ENCODE measurements at places on chromosomes 1 and 21. TPM values are rescaled to one million over a fixed set of nuclear protein-coding genes. Genes with fewer than 3 reads are reported as not detected.

DNA sequence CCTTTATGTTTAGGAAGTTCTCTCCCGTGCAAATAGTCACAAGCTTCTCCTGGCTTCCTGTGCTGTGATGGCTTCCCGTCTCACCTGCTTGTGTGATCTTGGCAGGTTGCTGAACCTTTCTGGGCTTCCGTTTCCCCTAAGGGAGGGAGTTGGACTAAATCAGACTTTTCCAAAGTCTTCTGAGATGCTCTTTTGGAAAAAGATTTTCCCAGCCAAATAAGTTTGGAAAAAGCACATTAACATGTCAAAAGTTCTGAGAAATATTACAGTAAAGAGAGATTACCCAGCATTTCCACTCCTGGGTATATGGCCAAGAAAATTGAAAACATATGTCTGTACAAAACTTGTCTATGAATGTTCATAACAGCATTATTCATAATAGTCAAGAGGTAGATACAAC lies 36.0 kb upstream of the TENT5C start:
- no peaks in the 10 kb centered on the region for H3K36me3 ChIP-seq
- no peaks in the 10 kb centered on the region for H3K27me3 ChIP-seq
- H3K4me1 ChIP-seq, result peaks cover 20% of the 10 kb centered on the region
- no peak overlapping the region for H3K4me3 ChIP-seq

DNA sequence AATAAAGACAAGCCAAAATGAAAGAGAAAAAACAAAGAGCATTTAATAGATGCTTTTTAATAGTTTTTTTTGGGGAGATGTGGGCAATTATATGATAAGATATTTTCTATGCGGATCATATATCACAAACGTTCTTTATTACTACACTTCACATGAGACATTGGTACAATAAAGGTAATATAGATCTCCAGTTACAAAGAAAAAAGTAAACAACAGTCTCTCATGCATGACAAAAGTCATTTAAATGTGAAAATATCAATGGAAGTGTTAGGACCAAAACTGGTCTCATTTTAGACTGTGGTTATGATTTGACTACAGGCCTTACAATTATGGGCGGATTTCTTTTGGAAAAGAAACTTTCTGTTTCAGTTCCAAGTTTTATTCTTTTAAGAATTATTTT lies 687.0 kb downstream of the ADGRL2 start:
- H3K4me3 ChIP-seq, result no peak overlapping the region
- H3K36me3 ChIP-seq, result no peaks in the 10 kb centered on the region
- no peaks in the 10 kb centered on the region for H3K4me1 ChIP-seq
- DNase-seq, result no peak

DNA sequence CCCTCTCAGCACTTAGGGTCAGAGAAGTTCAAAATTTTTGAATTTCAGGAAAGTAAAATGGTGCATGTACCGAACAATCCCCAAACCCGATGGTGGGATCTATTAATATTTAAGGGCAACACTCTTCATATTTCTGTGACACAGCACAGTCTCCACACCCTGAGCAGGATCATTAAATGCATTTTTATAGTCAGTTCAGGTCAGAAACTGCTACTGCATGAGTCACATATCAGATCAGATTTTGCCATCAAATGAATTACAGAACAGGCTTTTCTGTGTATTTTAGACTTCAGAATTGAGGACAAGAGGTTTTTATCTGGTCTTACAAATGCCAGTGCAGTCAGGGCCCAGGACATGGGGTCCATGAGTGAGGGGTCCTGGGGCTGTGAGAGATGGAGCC lies 79.2 kb downstream of the RIPK4 start:
- no peaks in the 10 kb centered on the region for H3K36me3 ChIP-seq
- H3K4me1 ChIP-seq, result no peaks in the 10 kb centered on the region
- DNase-seq, result no peak
- H3K4me3 ChIP-seq, result no peak overlapping the region
- H3K27ac ChIP-seq, result no peak overlapping the region

DNA sequence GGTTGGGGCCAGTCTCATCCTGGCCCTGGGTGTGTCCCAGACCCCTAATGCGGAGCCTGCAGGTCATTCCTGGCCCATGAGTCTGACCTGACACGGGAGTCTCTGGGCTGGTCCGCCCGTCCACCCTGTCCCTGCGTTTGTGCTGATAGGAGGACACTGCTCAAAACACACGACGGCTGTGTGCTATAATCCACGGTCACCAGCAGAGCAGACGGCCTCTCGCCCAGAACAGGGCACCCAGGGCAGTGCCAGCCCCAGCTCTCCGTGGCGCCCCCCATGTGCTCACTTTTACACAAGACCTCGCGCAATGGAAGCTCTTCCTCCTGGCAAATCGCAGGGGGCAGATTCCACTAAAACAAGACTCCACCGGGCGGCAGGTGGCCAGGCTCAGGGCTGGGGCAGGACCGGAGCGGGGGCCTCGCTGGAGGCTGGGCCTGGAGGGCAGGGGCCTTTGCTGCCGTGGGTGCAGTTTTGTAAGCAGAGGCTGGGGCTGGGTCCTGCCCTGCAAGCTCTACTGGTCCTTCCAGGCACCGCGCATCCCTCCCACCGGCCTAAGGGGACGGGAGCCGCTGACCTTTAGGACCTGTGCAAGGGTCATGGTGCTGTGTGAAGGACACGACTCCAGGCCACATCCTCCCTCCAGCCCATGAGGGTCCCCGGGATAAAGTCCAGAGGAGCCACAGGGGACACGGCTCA lies 10.6 kb upstream of the SLC19A1 start:
- H3K36me3 ChIP-seq, result no peaks in the 10 kb centered on the region
- no peak for DNase-seq
- peaks cover 44% of the 10 kb centered on the region for H3K4me1 ChIP-seq
- no peak overlapping the region for H3K27ac ChIP-seq

GRCh38 chr21:15893902-15894301 lies 164.1 kb downstream of the USP25 start:
- H3K4me3 ChIP-seq, result no peak overlapping the region
- H3K4me1 ChIP-seq, result no peaks in the 10 kb centered on the region

The CCDC18 gene
- 8.8 TPM for total RNA-seq

The CHAF1B gene
- total RNA-seq, result 10.0 TPM

DNA sequence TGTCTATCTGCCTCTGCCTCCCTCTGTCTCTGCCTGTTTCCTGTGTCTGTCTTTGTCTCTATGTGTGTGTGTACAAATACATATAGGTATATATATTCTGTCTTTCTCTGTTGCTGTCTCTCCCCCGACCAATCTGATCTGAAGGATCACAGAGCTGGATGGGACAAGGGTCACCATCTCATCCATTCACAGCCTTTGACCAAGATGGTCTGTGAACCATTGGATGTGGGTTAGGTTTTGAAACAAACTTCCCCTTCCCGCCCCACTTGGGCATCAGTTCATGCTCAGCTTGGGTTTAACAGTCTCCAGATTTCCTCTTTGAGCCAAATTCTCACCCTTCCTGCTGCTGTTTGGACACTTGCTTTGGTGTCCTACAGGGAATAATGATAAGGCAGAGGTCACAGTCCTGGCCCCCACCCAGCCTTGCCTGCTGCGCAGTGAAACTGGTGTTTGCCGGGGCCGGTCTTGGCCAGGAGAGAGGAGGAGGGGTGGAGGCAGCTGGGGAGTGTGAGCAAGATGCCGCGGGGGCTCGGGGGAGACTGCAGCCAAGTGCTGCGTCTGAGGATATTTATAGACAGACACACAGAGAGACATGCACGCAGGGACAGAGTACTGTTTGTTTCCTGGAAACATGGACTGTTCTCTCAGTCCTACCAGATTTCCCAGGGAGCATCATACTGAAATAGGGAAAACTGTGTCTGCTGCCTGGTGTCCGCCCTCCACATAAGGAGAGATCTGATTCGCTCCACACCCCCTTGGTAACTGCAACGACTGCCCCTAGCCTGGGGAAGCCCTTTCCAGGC lies 27.0 kb upstream of the BTG2 start:
- H3K27ac ChIP-seq, result peak overlapping the region; percentile 42
- no peaks in the 10 kb centered on the region for H3K27me3 ChIP-seq
- H3K4me3 ChIP-seq, result peak overlapping the region; percentile 26
- H3K36me3 ChIP-seq, result no peaks in the 10 kb centered on the region
- peaks cover 41% of the 10 kb centered on the region for H3K4me1 ChIP-seq

The TMEM61 gene
- not detected for total RNA-seq

GRCh38 chr1:101265684-101266083 lies 28.9 kb downstream of the S1PR1 start:
- H3K27me3 ChIP-seq, result no peaks in the 10 kb centered on the region
- peak overlapping the region; percentile 51 for H3K27ac ChIP-seq
- peak overlapping the region; percentile 6 for H3K4me3 ChIP-seq
- H3K4me1 ChIP-seq, result peaks cover 68% of the 10 kb centered on the region

The FTCD gene
- not detected for total RNA-seq

DNA sequence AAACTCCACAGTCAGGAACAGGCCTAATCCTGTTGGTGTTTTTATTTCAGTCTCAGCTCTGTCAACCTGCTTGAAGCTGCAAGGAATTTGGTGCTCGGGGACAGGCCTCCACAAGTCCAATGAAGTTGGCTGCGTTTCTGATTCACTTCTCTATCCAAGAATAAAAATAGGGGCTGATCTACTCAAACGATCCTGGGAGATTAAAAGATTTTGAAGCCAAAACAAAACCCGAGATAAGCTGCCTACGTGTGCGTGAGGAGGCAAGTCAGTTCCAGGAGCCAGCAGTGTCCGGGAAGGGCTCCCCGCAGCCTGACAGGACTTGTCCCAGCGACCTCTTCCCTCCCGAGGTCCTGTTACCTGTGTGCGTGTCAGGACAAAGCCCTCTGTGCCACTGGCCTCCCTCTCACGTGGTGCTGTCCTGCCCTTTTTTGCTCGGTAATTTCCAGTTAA lies 98.0 kb downstream of the ETS2 start:
- no peaks in the 10 kb centered on the region for H3K4me1 ChIP-seq
- H3K27ac ChIP-seq, result no peak overlapping the region
- no peak overlapping the region for H3K4me3 ChIP-seq
